ENCODE measurements at places on chromosomes 3 and 15. TPM values are rescaled to one million over a fixed set of nuclear protein-coding genes. Genes with fewer than 3 reads are reported as not detected.

GRCh38 chr3:82386647-82387046 lies 625.2 kb upstream of the GBE1 start:
- DNase-seq, result no peak

DNA sequence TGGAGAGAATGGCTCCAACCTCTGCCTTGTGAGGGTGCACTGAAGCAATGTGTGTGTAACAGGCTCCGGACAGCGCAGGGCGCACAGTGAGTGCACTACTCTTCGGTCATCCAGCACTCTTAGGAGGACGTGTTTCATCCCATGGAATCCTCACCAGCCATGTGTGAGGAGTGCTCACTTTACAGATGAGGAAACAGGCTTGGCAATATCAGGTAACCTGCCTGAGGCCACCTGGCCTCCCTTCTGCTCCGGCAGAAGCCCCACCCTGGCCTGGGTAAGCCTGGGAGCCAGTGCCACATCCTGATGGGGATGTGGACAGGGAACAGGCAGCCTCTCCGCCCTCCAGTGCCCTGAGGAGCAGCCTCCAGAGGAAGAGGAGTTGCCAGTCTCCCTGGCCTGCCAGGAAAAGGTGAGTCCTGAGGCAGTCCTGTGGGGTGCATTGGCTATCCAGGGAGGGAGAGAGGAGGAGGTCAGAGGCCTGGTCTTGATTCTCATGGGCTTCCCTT lies 39.4 kb upstream of the LIMD1 start:
- DNase-seq, result no peak

DNA sequence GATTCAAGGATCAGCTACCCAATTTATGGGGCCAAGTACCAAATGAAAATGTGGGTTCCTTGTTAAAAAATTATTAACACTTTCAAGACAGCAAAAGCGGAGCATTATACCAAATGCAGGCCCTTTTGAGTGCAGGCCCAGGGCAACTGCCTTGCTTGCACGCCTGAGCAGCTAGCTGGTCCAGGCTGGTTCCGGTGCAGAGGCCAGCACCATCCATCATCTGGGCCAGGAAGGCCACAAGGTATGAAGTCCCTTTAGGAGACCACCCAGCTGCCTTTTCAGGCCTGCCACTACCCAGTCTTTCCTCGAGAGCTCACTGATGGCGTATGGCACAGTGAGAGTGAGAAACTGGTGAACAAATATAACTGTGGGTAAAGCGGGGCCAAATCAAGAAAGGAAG lies 13.0 kb downstream of the ANAPC13 start:
- no peak for DNase-seq

DNA sequence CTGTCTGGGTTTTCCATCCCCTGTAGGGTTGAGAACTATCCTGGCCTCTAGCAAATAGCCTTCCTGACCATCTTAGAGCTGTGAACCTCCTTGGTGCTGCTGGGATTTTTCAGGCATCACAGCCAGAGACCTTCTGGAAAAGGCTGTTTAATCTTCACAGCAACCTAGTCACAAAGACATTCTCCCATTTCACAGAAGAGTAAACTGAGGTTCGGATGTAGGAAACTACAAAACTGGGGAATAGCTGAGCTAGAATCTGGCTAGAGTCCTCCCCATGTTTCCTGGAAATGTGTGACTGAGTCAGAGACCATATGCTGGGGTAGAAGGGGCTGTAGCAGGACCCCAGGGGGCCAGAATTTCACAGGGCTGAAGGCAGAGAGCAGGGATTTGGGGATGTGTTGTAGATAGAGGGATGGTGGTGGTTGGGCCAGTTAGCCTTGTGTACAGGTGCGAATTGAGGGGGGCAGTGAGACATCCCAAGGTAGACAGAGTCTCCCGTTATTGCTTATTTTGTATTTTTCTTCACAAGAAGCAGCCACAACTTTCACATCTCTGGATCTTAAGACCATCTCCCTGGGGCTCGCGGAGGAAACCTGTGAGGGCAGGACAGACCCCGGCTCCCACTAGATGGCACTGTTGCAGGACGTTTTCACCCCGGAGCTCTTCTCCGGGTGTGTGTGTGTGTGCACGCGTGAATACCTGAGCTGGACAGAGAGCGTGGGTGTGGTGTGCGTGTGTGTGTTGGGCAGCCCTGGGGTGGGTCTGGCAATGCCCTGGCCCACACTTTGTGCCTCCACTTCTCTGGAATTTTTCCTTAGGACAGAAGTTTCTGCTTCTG lies 66.9 kb upstream of the PRR23C start:
- peak; percentile 27 for DNase-seq

The IL17RB gene
- total RNA-seq, result 0.13 TPM

The PLSCR5 gene
- total RNA-seq, result not detected

GRCh38 chr15:79978655-79979514 lies 7.9 kb upstream of the BCL2A1 start:
- no peak for DNase-seq

- DNase-seq, result no peak
These were observed 340.1 kb downstream of the NAALADL2 start for GRCh38 chr3:175198991-175199783.

GRCh38 chr3:30231277-30232141 lies 374.9 kb upstream of the TGFBR2 start:
- DNase-seq, result peak; percentile 86

DNA sequence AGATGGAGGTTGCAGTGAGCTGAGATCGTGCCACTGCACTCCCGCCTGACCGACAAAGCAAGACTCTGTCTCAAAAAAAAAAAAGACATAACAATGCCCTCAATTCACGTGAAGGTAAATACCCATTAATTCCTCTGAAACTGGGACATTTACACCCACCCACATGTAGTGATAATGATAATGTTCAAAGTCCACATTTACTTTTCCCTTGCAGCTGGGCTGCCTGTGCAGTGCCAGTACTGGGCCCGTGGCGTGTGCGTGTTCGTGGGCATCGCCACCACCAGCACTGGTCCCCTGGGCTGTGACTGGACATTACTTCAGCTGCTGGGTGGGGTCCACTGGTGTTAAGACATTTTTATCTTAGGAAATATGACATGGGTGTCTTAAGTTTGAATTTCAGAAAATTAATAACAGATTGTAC lies 123.6 kb downstream of the SLC25A26 start:
- no peak for DNase-seq

Measured in dermis microvascular lymphatic vessel endothelial cell (primary cell).